Fibroblast of lung (primary cell): ENCODE measurements at places on chromosomes 12 and 14. TPM values are rescaled to one million over a fixed set of nuclear protein-coding genes. Genes with fewer than 3 reads are reported as not detected.

- no peak for DNase-seq
These were observed 25.1 kb upstream of the ANO2 start for GRCh38 chr12:5969974-5970690.

GRCh38 chr12:90757957-90758356 is 197.0 kb downstream of the CCER1 start:
- no peak for DNase-seq

DNA sequence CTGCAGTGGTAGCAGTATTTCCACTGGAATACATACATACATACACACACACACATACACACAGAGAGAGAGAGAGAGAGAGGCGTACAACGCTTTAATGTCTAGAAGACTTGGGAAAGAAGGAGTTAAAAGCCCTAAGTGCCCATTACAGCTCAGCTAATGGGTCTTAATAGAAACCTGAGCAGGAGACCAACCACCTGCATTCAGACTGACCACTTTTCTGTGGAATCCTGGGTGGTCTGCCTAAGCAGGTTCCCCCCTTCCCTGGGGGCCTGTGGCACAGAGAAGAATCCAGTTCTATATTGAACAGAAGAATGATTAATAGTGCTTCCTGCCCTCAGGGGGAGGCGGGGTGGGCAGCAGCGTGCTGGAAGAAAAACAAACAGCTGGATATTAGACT is 312.4 kb upstream of the PRKD1 start:
- DNase-seq = no peak

GRCh38 chr14:61505815-61506809 is 184.7 kb downstream of the PRKCH start:
- peak; percentile 68 for DNase-seq

The APOF gene
- not detected in 2 replicates for polyA plus RNA-seq

The FGF6 gene
- polyA plus RNA-seq = not detected in 2 replicates
